ENCODE measurements at places on chromosomes 13 and 19. TPM values are rescaled to one million over a fixed set of nuclear protein-coding genes. Genes with fewer than 3 reads are reported as not detected.

Gene KASH5
- total RNA-seq: not detected

Gene ONECUT3
- total RNA-seq: not detected

Gene B3GNT8
- total RNA-seq: 0.33 TPM

Gene TEAD2
- 6.8 TPM for total RNA-seq

Gene INTS6
- 17.7 TPM for total RNA-seq

Gene ZNF320
- not detected for total RNA-seq

Gene CBY2
- total RNA-seq: not detected

Gene FCGBP
- 9.1 TPM for total RNA-seq

Gene ZSCAN4
- total RNA-seq: not detected

Gene CD79A
- not detected for total RNA-seq

Gene EIF3K
- total RNA-seq: 696 TPM

Gene ZNF600
- total RNA-seq: 0.80 TPM

Gene VSTM1
- total RNA-seq: not detected

Gene BEST2
- not detected for total RNA-seq

Gene FXYD1
- 217 TPM for total RNA-seq

Gene ZNF418
- total RNA-seq: 0.62 TPM

Gene CACNA1A
- not detected for total RNA-seq

Gene SIX5
- total RNA-seq: 12.2 TPM

Gene PSG2
- not detected for total RNA-seq

Gene JAK3
- total RNA-seq: 1.5 TPM

Gene DOCK6
- total RNA-seq: 5.9 TPM

Gene AP1M2
- not detected for total RNA-seq

Gene ADPRHL1
- 271 TPM for total RNA-seq

Gene OR7A5
- total RNA-seq: not detected

Gene C5AR1
- total RNA-seq: 2.5 TPM

Gene RASAL3
- 1.6 TPM for total RNA-seq

Gene IGSF23
- total RNA-seq: not detected

Gene KCNN4
- 4.1 TPM for total RNA-seq

Gene VSIG10L
- 0.75 TPM for total RNA-seq

Gene ZNF274
- 9.0 TPM for total RNA-seq

Gene SEMA6B
- 3.3 TPM for total RNA-seq

Gene PTH2
- not detected for total RNA-seq

Gene PTGER1
- 0.29 TPM for total RNA-seq

Gene NXNL1
- total RNA-seq: not detected

Gene ADAMTS10
- total RNA-seq: 4.3 TPM

Gene KLF2
- total RNA-seq: 34.7 TPM

Gene NUDT19
- 34.8 TPM for total RNA-seq

Gene ZNF99
- 0.05 TPM for total RNA-seq

Gene PRR19
- total RNA-seq: not detected

Gene LRRC25
- 4.2 TPM for total RNA-seq

Gene HNRNPL
- total RNA-seq: 149 TPM

Gene ACP7
- not detected for total RNA-seq

Gene ZNF793
- 1.2 TPM for total RNA-seq

Gene ERICH4
- not detected for total RNA-seq

Gene ZNF888
- total RNA-seq: 0.16 TPM

Gene HS6ST3
- 2.1 TPM for total RNA-seq

Gene KLK6
- not detected for total RNA-seq

Gene CPB2
- total RNA-seq: not detected

Gene NLRP5
- total RNA-seq: not detected

Gene CKM
- 37,792 TPM for total RNA-seq

Gene FCAR
- total RNA-seq: not detected

Gene CLDND2
- not detected for total RNA-seq

Gene KLK4
- not detected for total RNA-seq

Gene GEMIN7
- total RNA-seq: 26.3 TPM
